ENCODE measurements at places on chromosomes 6 and 20. TPM values are rescaled to one million over a fixed set of nuclear protein-coding genes. Genes with fewer than 3 reads are reported as not detected.

- DNase-seq, result no peak
Observed at GRCh38 chr6:157459327-157459726, 78.3 kb downstream of the ZDHHC14 start.

- DNase-seq, result no peak
Observed at GRCh38 chr6:74182992-74183391, 487.0 kb downstream of the CD109 start.

Gene NKX2-2
- 0.20 TPM for polyA plus RNA-seq

GRCh38 chr6:69819138-69819537, 22.3 kb upstream of the LMBRD1 start:
- DNase-seq, result no peak

Gene CRIP3
- 0.58 TPM for polyA plus RNA-seq

DNA sequence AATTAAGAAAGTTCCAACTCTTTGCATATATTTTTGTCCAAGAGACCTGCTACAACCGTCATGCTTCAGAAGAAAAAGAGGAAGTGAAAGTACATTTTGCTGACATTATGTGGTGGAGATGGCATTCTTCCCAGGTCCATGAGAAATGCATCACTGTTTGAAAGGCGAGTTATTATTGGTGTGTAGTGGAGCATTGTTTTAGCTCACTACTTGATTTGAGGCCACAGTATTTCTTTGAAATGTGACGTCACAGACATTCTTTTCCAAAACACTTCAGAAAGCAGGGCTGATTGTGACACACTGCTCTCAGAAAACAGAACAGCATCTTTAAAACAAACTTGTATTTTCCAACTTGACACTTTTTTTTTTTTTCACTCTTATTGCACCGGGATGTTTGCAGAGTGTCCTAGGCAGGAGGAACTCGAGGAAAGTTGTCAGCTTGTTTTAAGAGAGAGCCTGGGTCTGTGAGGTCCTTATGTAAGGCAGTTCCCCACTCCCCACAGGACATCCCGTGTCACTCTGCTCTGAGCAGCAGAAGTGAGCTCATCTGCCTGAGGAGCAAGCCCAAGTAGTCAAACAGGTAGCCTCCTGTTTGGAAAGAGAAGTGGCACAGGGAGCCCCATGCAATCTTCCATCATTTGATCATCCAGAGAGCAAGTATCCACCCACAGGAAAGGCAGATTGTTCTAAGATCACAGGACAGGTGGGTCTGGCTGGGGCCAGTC, 1.1 kb downstream of the SPTLC3 start:
- DNase-seq, result peak; percentile 88

- no peak for DNase-seq
Observed at GRCh38 chr20:32839227-32839981, 19.3 kb upstream of the EFCAB8 start.

DNA sequence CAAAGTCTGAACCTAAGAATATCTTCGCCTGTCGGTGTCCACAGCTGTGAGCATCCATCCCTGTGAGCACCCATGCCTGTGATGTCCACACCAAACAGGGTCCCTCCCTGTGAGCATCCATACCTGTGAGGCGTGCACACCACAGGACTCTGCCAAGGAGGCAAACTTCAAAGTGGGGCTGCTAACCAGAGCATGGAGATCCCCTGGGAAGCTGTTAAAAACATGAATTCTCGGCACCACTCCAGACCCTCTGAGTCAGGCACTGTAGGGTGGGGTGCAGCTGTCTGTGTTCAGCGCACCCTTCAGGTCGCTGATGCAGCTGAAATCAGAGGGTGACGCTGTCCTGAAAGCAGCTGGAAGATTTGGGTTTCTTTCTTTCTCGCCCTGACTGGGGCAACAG, 85.4 kb upstream of the NXT1 start:
- no peak for DNase-seq

- DNase-seq, result no peak
Observed at GRCh38 chr6:156953127-156953478, 175.9 kb downstream of the ARID1B start.

Gene EYS
- 0.32 TPM for polyA plus RNA-seq

Gene SLC26A8
- 0.16 TPM for polyA plus RNA-seq

GRCh38 chr6:4522453-4522852, 253.8 kb upstream of the CDYL start:
- DNase-seq, result no peak

DNA sequence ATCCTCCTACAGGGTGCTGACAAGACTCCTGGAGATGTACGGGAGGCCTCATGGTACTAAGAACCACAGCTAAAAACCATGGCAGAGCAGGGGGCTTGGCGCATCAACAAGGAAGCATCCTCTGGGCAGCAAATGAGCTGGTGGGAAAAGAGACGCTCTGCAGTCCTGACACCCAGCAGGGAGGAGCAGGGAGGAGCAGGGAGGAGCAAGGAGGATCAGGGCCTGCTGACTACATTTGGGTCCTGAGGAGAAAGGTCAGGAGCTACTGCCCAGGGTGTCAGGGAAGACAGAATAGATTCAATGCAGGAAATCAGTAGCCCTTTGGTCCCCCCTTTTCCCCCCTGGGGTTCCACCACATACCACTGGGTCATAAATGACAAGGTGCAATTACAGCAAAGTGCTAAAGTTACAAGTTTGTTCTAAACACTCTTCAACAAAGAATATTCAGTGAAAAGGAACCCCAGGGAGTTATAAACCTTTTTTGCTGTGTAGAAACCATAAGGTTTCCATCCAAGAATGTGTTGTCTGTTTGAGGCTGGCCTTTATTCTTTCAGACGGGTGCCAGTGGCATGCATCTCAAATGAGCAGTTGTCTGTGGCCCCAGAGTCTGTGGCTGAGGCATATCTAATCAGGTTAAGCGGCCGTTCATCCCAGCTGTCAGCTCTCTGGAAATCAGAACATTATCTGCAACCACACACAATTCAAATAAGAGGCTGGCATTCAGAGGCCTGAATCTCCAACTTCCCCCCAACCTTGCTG, 325.0 kb downstream of the CDC5L start:
- DNase-seq, result no peak

Gene ULBP2
- polyA plus RNA-seq, result 0.31 TPM

Gene PLCB1
- polyA plus RNA-seq, result 13.1 TPM

- DNase-seq, result no peak
Observed at GRCh38 chr20:23332467-23332866, 18.1 kb upstream of the NXT1 start.

DNA sequence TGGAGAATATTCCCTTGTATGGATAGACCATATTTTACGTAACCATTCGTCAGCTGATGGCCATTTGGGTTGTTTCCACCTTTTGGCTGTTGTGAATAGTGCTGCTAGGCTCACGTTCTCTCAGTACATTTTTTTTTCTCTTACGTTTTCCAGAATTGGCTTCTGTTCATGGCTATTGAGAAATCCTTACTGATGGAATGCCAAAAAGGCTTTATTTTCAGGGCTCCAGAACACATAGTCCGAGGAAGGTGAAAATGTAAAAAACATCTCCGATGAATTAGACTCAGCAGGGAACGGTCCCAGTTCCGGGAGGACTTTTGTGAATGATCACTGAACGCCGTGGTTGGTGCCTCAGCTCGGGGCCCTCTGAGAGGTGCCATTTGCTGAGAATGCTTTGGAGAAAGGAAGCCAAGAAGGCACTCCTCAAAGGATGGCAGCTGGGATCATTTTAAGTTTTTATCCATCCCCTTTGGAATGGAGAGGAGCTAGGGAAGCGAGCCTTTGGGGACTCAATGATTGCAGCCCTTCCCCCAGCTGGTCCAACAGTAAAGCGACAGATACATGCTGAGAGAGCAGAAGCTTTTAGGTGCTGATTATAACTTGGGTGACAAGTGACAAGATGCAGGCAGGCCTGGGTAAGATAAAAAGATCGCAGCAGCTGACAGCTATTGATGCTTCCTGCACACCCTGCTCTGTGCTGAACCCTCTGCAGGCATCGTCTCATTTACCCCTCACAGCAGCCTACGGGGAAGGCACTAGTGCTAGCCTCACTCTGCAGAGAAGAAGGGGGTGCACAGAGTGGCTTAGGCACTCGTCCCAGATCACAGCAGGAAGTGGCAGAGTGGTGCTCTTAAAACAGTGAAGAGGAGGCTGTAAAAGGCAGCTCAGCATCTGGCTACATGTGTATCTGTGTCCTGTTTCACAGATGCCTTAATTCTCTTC, 133.4 kb upstream of the KCNG1 start:
- peak; percentile 19 for DNase-seq

Gene RBPJL
- not detected for polyA plus RNA-seq

Gene FGD2
- 2.0 TPM for polyA plus RNA-seq

Gene PACSIN1
- 0.31 TPM for polyA plus RNA-seq

GRCh38 chr20:22836877-22837276, 198.2 kb upstream of the SSTR4 start:
- DNase-seq, result no peak

- no peak for DNase-seq
Observed at GRCh38 chr6:89033461-89033860, 47.1 kb upstream of the PNRC1 start.
